Stimulated activated CD8-positive, alpha-beta memory T cell treated with anti-CD3 and anti-CD28 coated beads, Interleukin-15, amount 100 ng/mL, for 24 hours (primary cell): ENCODE measurements at places on chromosomes 5 and 9.

DNA sequence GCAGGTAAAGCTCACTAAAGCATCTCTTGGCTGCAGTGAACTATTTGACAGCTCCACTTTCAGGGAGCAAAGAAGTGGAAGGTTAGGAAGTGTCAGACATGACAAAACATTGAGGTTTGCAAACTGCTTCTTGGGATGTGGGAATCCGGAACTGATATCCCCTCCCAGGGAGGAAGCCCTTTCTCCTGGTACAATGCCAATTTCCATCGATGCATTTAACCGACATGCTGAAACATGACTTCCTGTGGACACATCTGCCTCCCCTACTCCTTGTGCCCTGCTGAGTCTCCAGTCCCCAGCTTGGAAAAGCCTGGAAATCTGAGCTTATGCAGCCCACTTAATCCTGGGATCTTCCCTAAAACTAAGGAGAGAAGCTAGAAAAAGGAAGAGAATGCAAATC, 323.1 kb upstream of the DAP start:
- no peak for DNase-seq

- no peak for DNase-seq
Measured at GRCh38 chr9:120454467-120454866, 125.5 kb downstream of the CDK5RAP2 start.

GRCh38 chr9:92668746-92669526, 995 bp downstream of the IPPK start:
- no peak for DNase-seq

DNA sequence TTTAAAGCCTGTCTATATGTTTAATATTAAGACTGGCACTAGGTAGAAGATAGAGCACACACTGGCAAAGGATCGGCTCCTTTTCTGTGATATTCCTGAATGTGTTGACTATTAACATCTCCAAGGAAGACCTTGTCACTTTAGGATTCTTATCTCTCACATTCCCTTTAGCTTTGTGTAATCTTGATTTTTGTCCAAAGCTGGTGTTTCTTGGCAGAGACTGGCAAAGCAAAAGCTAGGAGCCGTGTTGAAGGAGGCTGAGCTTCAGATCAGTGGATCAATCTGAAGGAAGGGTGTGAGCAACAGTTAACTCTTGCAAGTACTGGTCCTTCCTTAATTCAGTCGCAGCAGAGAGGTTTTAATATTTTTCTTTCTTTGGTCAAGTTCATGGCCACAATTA, 830.4 kb upstream of the ZNF608 start:
- DNase-seq = no peak

DNA sequence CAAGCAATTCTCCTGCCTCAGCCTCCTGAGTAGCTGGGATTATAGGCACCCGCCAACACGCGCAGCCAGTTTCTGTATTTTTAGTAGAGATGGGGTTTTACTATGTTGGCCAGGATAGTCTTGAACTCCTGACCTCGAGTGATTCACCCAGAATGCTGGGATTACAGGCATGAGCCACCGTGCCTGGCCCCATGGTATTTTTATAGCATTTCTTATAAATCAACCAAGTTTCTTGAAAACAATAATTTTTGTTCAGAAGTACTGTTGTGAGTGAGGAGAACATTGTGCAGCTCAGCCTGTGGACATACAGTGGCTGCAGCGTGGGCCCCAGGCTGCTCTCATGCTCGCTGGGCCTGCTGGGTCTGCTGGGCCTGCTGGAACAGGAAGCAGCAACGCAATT, 45.3 kb downstream of the MAP1B start:
- DNase-seq = no peak
